ENCODE measurements at places on chromosomes 7 and 10.

- DNase-seq = no peak
These were observed 345 bp downstream of the COBL start for GRCh38 chr7:51316262-51316665.

DNA sequence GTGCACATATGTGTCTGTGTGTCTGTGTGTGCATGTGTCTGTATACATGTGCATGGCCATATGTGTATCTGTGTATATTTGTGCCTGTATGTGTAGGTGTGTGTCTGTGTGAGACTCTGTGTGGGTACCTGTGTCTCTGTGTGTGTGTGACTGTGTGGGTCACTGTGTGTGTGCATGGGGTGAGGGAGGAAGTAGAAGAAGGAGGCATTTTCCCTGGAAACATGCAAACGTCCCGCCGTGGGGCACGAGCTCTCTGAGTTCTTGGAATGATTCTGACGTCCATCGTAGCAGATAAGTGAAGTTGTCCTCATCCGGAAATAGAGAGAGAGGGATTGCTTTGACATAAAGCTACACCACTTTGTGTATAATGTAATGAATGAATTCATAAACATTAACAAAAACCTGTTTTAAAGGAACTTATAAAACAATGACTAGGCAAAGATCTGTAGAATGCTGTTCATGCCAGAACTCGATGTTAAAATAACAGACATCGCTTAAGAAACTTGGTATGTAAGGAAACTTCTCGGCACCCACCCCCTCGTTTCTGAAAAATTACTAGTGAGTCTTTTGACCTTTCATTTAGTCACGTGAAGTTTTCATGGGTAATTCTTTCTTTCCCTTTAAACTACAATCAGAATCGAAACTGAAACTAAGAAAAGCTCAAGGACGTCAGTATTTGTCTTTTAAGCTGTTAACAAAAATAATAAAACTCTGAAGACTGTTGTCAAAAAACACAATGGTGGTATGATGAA lies 43.6 kb upstream of the KLF6 start:
- DNase-seq = no peak

DNA sequence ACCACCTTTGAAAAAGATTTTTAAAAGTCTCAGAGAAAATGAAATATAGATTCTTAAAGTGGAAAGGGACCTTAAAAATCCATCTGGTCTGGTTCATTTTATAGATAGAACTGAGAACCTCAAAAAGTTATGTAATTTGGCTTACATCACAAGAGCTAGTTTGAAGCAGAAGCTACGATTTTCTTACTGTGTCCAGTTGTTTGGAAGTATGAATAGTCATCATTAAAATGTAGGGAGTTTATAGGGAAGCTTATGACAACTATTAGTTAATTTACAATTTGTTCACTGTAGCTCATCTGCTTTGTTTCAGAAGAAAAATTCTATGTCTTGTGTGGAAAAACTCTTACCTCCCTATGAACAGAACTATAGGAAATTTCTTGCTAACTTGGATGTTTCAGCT lies 26.9 kb downstream of the ZEB1 start:
- DNase-seq = no peak

DNA sequence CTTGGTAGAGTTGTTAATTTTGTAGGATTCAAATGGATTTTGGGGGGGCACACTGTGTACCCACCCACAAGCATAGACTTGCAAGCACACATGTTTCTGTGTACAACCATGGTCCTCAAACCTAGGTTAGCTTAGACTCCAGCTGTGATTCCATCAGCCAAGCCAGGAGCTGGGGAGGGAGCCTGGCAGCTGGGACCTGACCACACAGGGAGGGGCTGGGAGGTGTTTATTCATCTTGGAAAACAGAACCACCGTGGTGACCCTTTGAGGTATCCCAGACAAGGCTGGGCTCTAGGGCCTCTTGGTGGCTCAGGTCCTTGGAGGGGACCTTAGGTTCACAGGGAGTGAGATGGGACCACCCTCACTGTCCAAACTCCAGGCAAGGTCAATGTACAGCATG lies 410.3 kb downstream of the NEBL start:
- no peak for DNase-seq

- no peak for DNase-seq
These were observed 13.9 kb downstream of the TRPV5 start for GRCh38 chr7:142919656-142920055.

- DNase-seq = no peak
These were observed 48.8 kb downstream of the RELN start for GRCh38 chr7:103940382-103941268.

GRCh38 chr7:130906575-130906974 lies 172.6 kb upstream of the KLF14 start:
- DNase-seq = no peak

GRCh38 chr7:98348726-98349474 lies 52.0 kb downstream of the BAIAP2L1 start:
- DNase-seq = no peak

All from omental fat pad (tissue), 4 donors.